Endothelial cell (in vitro differentiated cells): ENCODE measurements at places on chromosomes 16 and 17. TPM values are rescaled to one million over a fixed set of nuclear protein-coding genes. Genes with fewer than 3 reads are reported as not detected.

DNA sequence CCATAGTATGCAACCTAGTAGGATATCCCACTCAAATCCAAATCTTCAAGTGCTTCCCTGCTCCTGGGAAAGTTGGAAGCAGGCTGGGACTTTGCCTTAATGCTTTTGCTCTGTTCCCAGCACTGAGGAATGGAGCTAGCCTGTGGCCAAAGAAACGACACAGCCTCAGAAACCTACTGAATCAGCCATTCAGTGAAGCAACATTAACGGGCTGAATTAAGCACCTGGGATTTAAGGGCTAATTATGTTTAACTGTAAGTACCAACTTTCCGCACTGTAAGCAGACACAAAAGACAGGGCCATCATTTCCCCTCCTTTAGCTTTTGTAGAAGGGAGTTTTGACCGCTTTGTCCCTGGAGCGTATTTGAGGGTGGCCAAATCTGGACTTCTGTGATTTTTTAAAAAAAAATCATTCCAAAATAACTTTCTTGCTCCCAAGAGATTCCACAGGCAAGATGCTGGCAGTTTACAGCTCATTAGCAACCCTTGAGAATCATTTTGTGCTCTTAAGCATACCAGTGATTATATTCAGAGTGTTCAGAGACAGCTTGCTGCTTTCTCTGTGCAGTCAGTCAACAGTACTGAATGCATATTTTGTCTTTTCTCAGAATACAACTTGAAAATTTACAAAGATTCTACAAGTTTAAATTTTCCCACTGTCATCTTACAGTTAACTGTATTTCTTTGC lies 17.6 kb upstream of the NOL11 start:
- no peak for DNase-seq

- DNase-seq = peak; percentile 45
Measured at GRCh38 chr16:569445-570254, at the start of gene PIGQ. Gene PIGQ (plus strand): TSS chr16:569968. CDS start chr16:574075, 4,107 bp downstream.

DNA sequence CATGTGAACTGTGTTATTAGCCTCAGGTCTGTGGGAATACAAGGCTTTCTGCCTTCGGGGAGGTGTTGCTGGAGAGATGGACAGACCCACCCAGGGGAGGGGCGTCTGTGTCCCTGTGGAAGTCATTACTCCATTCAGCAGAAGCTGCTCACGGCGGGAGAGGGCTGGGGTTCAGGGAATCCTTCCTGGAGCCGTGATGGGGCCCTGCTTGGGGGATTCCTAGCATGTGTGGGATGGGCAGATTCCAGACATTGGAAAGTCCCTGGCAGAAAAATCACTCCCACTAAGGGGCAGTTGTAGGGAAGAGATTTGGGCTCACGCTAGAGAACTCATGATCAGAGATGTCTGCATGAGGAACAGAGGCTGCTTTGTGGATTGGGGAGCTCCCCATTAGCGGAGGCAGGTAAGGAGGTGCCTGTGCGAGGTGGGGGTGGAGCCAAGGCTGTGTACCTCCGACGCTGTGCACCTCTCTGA lies 56.3 kb upstream of the IL34 start:
- DNase-seq = no peak

- DNase-seq = no peak
Measured at GRCh38 chr17:17084941-17085340, 42.7 kb downstream of the MPRIP start.

CAPNS2 gene
- total RNA-seq = 1.2 TPM

GRCh38 chr17:18191236-18191667 lies 7.6 kb downstream of the ALKBH5 start:
- DNase-seq = no peak

DHRS7C gene
- total RNA-seq = 0.31 TPM
